Thoracic aorta (tissue), 2 donors: ENCODE measurements at places on chromosomes 13 and 19.

DNA sequence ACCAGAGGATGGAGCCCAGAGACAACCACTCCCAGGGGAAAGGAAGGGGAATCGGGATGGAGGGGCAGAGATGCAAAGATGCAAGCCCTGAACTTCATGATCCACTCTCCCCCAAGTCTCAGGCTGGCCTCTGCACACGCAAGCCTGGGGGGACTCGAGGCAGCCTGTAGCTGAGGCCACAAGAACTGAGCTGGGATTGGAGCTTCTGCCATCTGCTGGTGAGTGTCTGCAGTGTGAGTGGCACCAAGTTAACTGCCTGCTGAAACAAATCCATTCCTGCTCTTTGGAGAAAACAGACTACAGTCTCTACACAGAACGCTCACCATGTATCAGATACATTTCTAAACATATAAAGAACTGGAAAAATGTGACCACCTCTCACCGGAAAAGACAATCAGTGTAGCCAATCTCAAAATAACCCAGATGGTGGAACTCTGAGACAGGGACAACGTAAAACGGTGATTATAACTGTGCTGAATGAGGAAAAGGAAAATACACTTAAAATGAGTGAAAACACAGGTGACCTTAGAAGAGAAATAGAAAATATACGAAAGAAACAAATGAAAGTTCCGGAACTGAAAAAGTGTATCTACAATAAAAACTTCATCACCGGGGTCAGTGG lies 62.1 kb downstream of the KLF2 start:
- DNase-seq: no peak

GRCh38 chr19:58354478-58355030 lies 1.3 kb upstream of the A1BG start:
- no peak for DNase-seq

GRCh38 chr13:28659621-28659970 lies 666 bp downstream of the POMP start:
- no peak for DNase-seq

- no peak for DNase-seq
These were observed 271.4 kb downstream of the NALCN start for GRCh38 chr13:101144808-101145419.

GRCh38 chr13:99659226-99659625 lies 158.0 kb downstream of the TM9SF2 start:
- no peak for DNase-seq

GRCh38 chr13:102779436-102780159 lies 6.0 kb upstream of the TEX30 start:
- DNase-seq: no peak

DNA sequence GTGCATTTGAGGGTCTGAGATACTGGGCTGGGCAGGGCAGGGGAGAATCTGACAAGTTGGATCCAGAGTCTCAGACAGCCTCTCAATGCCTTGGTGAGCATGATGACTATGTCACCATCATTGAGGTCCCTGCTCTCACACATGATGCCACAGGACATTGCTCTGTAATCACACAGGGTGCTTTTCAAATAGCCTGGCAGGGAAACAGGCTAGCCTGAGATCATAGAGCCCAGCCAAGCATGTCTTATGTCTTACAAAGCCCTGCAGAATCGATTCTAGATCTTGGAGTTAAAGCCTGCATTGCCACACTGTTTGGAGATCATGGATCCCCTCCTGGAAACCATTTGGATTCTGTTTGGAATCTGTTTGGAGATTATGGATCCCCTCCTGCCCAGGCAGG lies 5.3 kb downstream of the KCNN1 start:
- DNase-seq: no peak

GRCh38 chr13:71864986-71865873 lies 1.8 kb downstream of the DACH1 start:
- no peak for DNase-seq

DNA sequence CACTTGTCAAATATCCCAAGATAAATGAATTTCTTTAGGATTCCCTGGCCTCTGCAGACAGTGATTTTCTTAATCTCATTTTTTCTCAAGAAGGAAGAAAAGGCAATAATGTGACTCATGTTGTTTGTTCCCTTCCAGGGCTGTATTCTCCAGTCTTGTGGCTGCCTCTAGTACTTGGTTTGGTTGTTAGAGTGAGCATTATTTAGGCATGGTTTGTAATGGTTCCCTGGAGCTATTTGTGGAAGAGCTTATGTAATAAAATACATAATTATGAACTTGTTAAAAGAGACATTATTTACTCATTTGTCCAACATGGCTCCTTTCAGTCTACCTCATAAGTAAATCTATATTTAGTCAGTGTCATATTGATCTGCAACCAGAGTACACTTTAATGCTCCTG lies 270.4 kb downstream of the DCT start:
- DNase-seq: no peak

- no peak for DNase-seq
These were observed 18.2 kb downstream of the UPF1 start for GRCh38 chr19:18849838-18850400.

GRCh38 chr13:75446874-75447273 lies 35.1 kb downstream of the TBC1D4 start:
- DNase-seq: no peak

DNA sequence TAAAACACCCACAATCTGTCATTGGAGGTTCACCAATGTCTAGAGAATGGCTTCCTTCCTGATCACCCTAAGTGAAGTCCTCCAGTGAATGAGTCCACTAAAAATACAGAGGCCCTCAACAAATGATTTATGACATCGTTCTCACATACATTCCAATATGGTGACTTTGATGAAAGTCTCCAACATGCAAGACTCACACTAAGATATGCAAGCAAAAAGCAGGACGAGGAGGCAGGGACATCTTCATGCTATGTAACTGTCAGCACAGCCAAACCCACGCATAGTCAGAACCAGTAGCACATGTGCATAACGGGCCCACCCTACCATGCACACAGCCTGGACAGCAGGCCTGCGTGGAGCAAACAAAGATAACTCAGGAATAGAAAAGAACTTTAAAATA lies 16.6 kb upstream of the LSM14A start:
- DNase-seq: no peak

- DNase-seq: no peak
These were observed 989 bp upstream of the SSC5D start for GRCh38 chr19:55486971-55487923.

DNA sequence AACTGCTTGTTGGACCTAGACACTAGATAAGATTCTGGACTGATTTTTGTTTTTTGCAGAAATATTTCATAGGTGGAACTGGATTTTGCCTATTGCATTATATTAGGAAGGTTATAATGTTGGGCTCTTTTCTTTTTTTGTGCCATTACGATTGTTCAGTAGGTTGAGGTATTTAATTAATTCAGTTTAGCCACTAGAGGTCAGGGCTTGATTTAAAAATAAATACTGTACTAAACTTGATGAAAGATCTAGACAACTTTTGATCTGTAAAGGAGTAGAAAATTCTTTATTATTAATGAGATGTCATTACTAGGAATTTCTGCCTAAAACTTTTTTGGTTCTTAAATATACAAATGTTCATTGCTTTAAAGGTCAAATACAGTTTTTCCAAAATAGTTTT lies 15.2 kb upstream of the SUPT20H start:
- DNase-seq: no peak

GRCh38 chr19:38506723-38507550 lies 73.4 kb downstream of the RYR1 start:
- DNase-seq: peak; percentile 23

- no peak for DNase-seq
These were observed 22.3 kb downstream of the SLC7A1 start for GRCh38 chr13:29573190-29573589.

DNA sequence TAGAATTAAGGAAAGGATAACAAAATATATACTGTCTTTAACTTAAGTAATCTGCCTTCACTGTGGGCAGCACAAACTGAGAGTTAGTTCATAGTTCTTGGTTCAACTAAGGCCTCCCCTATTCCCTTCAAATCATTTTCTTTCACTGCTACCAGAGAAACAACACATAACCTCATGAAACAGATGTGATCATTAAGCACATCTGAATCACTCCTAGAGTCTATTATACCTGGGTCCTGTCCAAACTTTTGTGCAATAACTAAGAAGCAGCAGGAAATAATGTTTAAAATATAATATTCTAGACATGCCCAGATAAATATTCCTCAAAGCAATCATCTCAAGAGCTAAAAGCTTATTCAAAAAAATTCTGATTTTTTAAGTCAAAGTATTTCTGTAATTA lies 62.9 kb downstream of the ZC3H13 start:
- no peak for DNase-seq

DNA sequence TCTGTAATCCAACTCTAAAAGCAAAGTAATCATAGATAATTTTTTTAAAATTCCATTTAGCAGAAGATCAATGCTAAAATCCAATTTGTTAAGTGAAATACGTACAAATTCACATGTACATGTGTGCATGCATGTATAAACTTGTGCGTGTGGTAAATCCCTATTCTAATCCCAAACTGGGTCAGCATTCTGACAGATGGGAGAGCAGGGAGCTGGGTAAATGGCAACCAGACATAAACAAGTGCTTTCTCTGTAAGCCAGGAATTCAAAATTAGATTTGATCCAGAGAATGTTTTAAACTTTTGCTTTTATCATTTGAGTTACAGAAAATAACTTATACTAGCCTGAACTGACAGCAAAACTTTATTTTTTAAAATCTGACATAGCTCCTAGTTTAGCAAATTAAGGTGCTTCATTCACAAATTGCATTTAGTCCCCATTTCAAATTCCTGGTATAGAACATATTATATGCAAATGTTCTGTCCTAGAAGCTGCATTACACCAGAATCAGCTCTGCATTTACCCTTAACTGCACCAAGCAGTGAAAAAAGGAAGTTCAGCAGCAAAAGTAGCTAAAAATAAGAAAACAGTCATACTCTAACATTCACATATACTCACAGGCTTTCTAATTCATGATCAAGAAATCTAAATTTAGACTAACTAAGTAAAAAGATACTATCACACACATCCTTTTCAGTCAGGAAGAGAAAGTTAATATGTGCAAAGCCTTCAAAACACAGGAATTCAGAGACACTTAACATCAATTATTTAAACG lies 32.6 kb downstream of the UBL3 start:
- no peak for DNase-seq

- no peak for DNase-seq
These were observed 11.2 kb upstream of the PRR19 start for GRCh38 chr19:42290523-42291434.

- no peak for DNase-seq
These were observed 16.8 kb downstream of the LGALS16 start for GRCh38 chr19:39672473-39672872.

DNA sequence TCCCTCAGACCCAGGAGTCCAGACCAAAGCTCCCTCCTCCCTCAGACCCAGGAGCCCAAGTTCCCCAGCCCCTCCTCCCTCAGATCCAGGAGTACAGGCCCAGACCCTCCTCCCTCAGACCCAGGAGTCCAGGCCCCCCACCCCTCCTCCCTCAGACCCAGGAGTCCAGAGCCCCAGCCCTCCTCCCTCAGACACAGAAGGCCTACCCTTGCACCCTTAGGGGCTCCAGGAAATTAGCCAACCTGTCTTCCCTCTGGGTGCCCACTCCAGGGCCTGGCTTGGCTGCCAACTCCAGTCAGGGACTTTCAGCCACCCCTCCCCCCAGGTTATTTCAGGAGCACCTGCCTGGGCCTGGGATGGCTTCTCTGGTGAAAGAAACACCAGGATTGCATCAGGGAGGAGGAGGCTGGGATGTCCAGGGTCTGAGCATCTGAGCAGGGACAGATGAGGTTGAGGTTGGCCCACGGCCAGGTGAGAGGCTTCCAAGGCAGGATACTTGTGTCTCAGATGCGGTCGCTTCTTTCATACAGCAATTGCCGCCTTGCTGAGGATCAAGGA lies at the start of gene FGF21:
Gene FGF21 (plus strand): TSS at position 441 of the 558 bp plus-strand sequence. CDS start 713 bp downstream, outside the sequence.
- DNase-seq: no peak

DNA sequence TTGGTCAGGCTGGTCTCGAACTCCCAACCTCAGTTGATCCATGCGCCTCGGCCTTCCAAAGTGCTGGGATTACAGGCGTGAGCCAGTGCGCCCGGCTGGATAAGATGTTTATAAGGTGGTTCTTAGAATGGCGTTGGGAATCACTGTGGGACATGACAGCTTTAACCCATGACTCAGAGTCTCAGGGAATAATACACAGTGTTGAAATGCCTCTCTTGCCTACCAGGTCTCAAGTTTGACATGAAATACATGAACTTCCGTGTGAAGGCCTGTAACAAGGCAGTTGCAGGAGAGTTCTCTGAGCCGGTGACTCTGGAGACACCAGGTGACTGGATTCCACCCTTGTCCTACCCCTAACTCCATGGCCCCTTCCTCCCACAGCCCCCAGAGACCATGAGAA lies 12.6 kb downstream of the FSD1 start:
- no peak for DNase-seq

DNA sequence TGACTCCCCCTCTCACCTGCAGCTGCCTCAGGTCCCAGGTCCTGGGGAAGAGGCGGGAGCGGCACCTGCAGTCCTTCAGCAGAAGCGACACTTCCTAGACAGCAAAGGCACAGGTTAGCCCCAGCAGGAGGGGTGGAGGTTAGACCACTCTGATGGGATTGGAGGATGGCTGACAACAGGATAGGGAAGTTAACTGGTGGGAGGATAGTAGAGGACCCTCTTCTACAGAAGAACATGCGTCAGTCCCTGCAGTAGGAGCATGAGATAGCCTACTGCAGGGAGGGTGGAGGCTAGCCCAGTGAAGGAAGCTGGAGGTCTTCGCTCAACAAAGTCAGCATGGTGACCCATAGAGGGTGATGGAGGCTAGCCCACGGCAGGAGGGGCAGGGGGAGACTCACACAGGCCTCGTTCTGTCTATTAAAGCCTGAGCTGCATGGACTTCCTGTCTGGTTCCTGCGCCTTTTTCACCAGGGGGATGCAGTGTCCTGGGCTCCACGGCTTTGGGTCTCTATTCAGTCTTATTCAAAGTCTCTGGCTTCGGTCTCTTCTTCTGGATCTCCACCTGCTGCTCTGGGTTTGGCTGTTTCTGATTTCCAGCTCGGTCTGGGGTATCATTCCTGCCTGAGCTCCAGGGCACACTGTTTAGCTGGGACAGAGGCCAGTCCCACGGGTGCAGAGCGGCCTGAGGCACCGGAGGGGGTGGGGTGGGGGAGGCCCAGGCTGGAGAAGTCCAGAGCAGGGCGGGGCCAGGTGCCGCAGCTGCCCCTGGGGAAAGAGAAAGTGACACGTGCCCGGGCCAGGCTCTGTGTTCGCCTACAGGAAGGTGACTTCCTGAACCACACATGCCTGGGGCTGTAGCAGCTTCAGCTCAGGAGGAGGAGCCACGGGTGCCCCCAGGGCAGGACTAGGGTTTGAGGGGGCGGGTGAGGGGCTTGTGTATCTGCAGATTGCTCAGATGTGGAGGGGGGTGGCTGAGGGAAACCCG lies 7.3 kb downstream of the IFNL3 start:
- no peak for DNase-seq

DNA sequence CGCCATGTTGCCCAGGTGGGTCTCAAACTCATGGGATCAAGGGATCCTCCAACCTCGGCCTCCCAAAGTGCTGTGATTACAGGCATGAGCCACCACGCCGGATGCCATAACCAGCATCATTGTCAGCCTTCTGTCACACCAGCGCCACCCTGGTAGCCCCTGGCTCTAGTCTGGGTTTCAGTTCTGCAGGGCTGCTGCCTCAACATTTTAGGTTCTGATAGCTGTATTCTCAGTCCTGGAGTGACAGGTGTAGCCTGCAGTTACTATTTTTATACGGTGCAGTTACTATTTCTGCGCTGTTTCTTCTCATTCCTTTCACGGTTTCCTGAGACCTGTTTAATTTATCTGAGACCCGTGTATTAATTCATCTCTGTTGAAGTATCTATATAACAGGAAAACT lies 57.1 kb downstream of the TRPM4 start:
- DNase-seq: no peak

- DNase-seq: no peak
These were observed 43.0 kb upstream of the HNRNPA1L2 start for GRCh38 chr13:52599037-52599847.

- no peak for DNase-seq
These were observed 180.6 kb upstream of the TMTC4 start for GRCh38 chr13:100855151-100855550.
